ENCODE measurements at places on chromosomes 5 and 9.
A peak's percentile ranks its signal among the peaks of the same experiment; 100 is the strongest.

DNA sequence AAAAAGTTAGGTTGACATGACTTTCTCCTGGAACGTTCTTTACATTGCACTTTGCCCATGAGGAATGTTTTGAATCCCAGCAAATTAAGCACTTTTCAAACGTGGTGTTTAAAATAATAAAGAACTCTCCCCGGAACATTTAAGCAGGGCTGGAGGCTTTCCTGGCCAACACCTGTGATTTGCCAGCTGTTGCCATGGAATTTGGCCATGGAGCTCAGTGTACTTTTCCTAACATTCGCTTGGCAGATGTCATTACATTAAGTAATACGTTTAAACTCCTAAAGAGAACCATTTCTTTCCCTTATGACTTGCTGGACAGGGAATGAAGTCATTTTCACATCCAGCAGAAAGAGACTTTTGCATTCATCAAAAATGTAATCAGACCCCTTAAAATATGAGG is 146.1 kb downstream of the GAS1 start:
- DNase-seq, result no peak

DNA sequence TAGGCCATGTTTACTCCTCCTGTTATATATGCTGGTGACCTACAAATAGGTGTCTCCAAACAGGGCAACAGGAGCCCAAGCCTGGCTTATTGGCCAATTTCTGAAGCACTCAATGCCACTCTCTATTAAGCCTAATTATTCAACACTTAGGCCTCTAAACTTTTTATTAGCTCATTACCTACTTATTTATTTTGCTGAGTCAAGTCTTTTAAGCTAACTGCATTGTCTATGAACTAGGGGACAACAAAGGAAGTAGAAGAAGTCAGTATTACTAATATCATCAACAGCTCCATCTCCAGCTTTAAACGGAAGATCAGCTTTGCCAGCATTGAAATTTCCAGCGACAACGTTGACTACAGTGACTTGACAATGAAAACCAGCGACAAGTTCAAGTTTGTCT is 28.2 kb downstream of the GABRP start:
- no peak for DNase-seq

- DNase-seq, result no peak
Measured at GRCh38 chr9:136345281-136346156, 18.0 kb downstream of the DNLZ start.

GRCh38 chr5:158392753-158393152 is 533.8 kb upstream of the CLINT1 start:
- no peak for DNase-seq

- no peak for DNase-seq
Measured at GRCh38 chr5:133240425-133241091, 188.7 kb downstream of the HSPA4 start.

DNA sequence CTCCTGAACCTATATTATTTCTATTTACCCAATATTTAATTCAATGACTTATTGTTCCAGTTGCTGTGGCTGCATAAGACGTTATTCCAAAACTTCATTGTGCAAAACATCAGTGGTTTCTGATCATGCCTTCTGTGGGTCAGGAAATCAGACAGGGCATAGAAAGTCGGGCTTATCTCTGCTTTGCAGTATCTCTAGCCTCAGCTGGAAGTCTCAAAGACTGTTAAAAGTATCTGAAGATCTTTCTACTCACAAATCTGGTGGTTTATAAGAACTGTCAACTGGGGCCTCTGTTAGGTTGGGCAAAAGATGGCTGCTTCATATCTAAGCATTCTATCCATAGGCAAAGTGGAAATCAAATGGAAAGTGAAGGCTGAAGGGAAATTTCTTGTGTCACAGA is 687.7 kb upstream of the ARRDC3 start:
- no peak for DNase-seq

DNA sequence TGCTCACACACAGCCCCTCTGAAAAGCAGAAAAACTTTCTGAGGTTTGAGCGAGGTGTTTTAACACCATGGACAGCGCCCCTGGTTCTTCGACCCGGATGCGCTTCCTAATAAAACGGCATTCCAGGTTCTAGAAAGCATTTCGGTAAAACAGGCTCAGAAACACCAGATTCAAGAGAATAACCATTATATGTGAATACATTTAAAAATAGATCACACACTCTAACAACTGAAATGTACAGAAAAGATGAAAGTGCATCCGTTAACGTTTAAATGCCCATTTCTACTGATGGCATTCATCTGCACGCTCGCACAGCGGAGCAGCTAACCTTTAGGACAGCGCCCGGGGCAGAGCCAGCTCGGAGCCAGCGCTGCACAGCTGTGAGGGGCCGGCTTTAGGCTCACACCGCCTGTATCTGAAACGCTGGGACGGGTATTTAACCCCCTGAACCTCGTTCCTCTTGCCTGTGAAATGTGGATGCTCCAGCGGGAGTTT is 26.3 kb upstream of the TENT4A start:
- DNase-seq, result peak; percentile 77

DNA sequence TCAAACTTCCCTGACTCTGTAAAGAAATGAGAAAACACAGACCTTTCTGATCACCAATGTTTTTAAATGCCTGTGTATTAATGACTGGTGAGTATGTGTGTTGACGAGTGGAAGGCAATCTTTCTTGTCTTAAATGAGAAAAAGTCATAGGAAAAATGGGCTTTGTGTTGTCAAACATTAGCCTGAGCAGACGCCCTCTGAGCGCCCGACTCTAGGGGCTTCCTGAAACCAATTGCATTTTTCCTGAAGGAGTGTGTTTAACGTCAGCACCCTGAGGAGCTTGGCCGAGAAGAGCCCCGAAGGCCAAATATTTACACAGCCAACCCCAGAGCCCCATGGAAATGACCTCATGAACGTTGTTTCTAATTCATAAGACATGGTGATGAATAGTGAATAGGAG is 154.3 kb downstream of the PHF2 start:
- DNase-seq, result no peak

DNA sequence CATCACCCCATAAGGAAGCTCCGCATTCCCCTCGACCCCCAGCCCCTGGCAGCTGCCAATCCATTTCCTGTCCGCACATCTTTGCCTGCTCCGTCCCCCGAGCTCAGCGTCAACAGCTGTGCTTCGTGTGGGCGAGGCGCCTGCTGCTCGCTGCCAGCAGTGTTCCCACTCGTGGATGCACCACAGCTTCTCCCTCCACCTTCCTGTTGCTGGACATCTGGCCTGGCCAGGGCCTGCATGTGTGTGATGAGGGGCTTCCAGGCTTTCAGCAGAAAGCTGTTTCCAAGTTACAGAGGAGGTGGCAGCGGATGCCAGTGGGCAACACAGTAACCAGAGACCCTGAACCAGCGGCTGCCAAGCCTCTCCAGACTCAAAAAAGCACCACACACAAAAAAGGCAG is 86.0 kb downstream of the PRRT1B start:
- no peak for DNase-seq

DNA sequence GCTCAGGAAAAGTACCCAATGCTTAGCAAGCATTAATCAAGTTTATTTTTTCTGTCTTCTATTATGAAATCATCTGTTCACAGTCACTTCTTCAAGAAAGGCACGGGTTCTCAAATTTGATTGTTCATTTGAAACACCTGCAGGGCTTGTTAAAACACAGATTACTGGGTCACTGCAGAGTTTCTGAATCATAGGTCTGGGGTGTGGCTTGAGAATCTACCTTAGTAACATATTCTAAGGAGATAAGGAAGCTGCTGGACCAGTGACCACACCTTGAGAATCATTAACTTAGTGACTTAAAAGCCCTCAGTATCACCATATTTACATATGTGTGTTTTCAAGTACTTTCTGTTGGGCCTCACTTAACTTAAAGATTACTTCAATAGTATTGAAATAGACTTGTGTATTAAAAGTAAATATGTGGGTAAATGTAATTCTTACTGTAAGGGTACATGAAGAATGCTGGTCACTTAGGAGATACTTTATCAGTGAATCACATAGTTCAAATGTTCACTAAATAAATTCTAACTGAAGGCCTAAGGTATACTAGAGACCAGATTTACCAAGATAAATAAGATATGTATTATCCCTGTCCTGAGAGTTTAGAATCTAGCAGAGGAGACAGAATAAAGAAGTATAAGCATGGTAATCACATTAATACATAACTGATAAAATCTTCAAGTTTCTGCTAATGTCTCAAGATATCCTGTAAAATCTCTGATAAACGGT is 1342.1 kb upstream of the C9orf72 start:
- DNase-seq, result no peak

GRCh38 chr5:178817506-178817905 is 42.2 kb upstream of the ZNF354B start:
- DNase-seq, result no peak

DNA sequence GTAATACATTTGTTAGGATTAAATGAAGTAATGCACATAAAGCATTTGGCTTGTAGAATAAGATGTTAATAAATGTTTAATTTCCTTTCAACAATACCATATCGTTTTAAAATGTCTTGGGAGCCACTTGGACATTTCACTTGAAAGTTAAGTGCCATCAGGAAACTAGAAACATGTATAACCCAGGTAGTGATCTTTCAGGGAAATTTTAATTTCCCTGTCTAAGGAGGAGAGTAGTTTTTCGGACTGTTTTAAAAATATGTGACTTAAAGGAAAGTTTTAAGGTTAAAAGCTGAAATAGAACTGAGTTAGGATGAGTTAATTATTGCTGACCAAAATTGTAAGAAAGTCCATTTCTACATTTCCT is 18.0 kb downstream of the CDC42SE2 start:
- DNase-seq, result no peak

DNA sequence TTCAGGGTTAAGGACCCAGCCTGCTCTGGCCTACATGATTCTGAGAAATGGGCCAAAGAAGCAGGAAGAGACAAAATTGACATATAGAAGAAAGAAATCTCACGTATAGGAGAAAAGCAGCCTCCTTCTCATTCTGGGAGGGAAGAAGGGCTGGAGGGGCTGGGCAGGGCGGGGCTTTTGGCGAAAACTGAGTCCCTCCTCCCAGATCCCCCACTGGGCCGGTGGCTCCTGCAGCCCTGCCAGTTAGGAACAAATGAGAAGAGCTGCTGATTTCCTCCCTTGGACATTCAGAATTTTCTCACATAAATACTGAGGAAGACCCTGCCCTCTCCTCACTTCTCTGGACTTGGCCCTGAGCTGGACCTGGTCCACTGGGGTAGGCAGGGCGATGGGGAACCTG is at the start of gene WNT8A:
Gene WNT8A, plus strand, starts transcription at position 332 of the 400 bp plus-strand sequence. CDS start 95 bp downstream, outside the sequence.
- DNase-seq, result no peak

- peak; percentile 69 for DNase-seq
Measured at GRCh38 chr9:112332977-112333638, at the start of gene PTBP3. Gene PTBP3, minus strand, starts transcription at chr9:112333619. Its CDS starts 35,754 bp downstream, at chr9:112297865.

DNA sequence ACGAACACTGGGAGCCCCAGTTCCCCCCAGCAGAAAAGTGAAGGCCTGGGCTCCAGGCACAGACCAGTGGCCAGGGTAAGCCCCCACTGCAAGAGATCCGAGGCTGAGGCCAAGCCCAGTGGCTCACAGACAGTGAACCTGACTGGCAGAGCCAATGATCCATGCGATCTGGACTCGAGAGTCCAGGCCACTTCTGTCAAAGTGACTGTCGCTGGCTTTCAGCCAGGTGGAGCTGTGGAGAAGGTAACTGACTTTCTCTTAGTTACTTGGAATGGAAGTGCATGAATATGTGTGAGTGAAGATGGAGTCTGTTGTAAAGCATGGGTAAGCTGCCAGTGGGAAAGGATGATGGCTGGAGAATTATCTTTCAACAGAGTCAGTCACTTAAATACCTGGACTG is 99.7 kb downstream of the GOLPH3 start:
- peak; percentile 69 for DNase-seq

- DNase-seq, result no peak
Measured at GRCh38 chr5:124698770-124699169, 47.7 kb downstream of the ZNF608 start.

DNA sequence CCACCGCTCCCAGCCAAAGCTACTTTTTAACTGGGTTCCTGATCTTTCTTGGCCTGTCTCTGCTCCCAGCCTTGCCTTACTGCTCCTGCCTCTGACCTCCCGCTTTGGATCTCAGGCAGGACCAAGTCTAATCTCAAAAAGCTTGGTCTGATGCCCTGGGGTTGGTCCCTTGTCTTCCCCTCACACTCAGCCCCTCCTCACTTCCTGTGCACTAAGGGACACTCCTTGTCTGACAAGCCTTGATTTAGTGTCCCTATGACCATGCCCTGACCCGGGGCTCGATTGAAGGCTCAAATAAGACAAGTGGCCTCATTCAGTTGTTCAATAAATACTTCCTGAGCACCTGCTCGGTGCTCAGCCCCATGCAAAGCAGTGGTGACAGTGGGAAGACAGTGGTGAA is 3.7 kb upstream of the GTF3C5 start:
- DNase-seq, result no peak

DNA sequence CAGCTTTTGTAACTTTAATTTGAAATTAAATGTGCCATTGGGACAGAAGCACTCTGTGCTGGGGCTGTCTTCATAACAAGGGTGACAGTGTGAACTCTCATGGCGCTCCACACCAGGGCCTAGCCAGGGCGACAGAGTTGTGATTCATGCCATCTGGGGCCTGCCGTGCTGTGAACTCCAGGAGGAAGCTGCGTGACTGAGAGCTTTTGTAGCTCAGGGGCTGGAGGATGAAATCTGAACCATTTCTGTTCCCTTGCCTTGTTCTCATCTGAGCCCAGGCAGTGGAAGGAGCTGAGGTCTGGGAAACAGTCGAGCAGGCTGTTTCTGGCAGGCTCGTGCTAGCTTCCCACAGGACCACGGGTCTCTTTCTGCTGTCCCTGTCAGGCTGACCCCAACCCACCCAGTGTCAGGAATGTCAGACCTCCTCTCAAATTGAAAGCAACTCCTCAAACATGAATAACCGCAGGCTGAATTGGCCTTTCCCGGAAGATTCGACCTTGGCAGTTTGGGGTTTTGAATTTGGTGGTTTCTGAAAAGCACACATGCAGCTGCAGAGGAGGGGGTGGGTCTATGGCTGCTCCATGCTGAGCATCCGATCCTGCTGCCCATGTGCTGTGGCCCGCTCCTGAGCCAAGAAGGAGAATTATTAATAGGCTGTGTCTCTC is 69.2 kb upstream of the RPS23 start:
- peak; percentile 45 for DNase-seq

- peak; percentile 74 for DNase-seq
Measured at GRCh38 chr5:59174248-59174844, 591.5 kb downstream of the RAB3C start.

DNA sequence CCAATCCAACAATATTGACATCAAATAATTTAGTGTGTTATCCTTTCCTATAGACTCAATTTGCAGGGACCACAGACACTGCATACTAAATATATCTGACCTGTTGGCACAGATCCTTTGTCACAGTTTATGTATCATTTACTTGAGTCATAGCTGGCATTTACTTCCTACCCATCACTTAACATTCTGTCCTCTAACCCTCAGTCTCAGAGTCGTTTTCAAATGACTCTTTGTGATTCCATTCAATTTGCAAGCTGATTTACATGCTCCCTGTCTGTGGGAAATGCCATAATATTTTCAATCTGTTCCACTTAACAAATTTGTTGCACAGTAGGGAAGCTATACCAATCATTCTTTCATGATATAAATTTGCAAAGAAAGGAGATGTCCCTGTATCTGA is 265.7 kb upstream of the EDIL3 start:
- no peak for DNase-seq

- no peak for DNase-seq
Measured at GRCh38 chr9:82729141-82729540, 333.8 kb downstream of the RASEF start.
